ENCODE measurements at places on chromosomes 1 and 21.

DNA sequence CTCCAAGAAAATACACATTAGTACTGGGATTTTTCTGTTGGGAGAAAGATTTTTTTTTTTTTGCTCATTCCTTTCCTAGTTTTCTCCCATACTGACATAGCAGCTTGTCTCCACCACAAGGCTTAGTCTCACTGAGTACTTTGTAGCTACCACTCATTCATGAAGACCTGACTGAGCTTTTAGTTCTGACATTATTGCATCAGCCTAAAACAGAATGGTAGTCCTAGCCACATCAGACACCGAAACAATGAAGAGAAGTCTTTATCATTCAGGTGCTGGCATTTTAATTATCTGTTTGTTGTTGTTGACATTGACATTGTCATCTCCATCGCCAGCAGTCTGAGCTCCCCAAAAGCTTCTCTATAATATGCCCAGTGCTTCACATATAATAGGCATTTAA lies 21.1 kb upstream of the C1orf21 start:
- DNase-seq = no peak

- DNase-seq = no peak
Observed at GRCh38 chr1:211908453-211908852, 77.9 kb upstream of the LPGAT1 start.

DNA sequence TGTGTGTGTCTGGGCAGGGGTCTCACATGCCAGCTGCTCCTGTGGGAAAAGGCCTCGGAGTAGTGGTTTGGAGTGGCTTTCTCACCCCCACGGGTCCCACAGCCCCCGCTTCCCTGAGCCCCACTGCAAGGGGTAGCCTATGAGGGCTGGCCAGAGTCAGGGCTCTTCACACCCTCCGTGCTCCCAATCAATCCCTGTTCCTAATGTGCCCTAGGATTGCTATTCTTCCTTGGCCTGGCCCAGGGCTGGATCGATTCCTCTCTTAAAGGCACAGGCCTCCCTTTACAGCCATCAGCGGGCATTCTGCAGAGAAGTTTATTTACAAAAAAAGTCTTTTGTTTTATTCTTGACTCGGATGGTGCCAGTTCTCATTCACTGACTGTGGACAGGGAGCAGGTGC lies 19.3 kb upstream of the ACTL8 start:
- DNase-seq = no peak

GRCh38 chr1:161313554-161314200 lies 504 bp upstream of the SDHC start:
- DNase-seq = no peak

DNA sequence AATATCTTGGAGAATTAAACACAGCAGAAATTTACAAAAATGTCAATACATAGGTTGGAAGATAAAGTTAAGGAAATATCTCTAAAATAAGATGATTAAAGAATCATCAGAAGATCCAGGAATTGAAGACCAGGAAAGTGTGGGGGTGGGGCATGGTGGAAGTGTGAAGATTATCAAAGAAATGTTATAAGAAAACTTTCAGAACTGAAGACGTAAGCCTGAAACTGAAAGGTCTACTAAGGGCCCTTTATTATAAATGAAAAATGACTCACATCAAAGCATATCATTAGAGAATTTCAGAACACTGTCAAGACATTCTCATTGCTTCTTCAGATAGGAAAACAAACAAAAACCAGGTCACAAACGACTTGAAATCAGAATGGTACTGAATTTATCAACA lies 92.4 kb upstream of the DPT start:
- DNase-seq = no peak

All from fibroblast of upper back skin (primary cell).